ENCODE measurements at places on chromosomes 2 and 18.

DNA sequence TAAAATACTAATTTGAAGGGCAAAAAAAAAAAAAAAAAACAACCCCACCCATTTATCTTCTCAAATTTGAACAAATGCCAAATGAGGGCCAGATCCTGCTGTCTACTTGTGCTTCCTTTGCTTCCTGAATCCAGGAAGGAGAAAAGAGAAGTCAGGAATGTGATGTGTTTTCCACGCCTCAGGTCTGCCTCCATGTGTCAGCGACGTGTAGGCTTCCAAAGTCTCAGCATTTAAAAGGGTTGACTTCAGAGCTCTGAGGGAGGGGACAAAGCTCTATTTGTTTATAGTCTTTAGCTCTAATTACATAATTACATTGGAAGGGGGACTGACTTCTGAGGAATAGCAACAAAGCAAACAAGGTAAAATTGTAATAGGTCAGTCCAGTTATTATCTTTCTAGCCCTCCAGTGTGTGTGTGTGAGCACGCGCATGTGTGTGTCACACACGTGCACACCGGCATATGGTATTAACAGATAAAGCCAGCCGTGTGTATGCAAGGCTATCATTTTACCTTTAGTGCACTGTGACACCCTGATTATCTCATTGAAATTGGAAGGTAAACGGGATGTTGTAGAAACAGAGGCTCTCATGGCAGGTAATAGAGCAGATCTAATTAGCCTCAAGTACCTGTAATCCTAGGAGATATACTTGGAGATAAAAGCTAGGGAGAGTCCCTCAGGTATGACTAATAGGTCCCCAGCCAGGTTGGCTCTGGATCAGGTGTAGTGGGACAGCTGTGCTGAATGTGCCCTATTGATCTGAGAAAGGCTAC, 911.4 kb upstream of the ZEB2 start:
- no peak for DNase-seq

- no peak for DNase-seq
Measured at GRCh38 chr2:59806486-59806885, 747.0 kb downstream of the BCL11A start.

- no peak for DNase-seq
Measured at GRCh38 chr2:98461498-98462049, 16.9 kb downstream of the INPP4A start.

DNA sequence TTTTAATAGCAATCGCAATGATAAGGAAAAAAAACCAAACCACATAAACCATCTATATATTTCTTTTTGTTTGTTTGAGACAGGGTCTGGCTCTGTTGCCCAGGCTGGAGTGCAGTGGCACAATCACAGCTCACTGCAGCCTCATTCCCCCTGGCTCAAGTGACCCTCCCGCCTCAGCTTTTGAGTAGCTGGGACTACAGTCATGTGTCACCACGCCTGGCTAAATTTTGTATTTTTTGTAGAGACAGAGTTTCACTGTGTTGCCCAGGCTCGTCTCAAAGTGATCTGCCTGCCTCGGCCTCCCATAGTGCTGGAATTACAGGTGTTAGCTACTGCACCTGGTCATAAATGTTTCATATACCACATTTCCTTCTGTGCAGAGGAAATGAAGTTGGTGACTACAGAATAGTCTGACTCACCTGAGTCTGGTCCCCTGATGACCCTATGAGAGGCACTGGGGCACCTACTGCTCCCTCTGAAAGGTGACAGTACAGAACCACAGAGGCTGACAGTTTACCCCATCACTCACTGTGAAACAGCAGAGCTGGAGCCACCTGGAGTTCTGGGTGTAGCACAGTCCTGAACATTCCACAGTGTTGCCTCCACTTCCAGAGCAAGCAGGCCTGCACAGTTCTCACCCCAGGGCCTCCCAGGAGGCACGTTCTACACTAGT, 183.7 kb upstream of the PXDN start:
- DNase-seq = no peak

- DNase-seq = no peak
Measured at GRCh38 chr2:230914886-230915285, 10.2 kb downstream of the GPR55 start.

- no peak for DNase-seq
Measured at GRCh38 chr2:85796341-85797262, 42.8 kb downstream of the ATOH8 start.

GRCh38 chr18:55280503-55280902, 307.5 kb downstream of the TCF4 start:
- DNase-seq = no peak

GRCh38 chr2:113157897-113158753, 15.6 kb upstream of the PSD4 start:
- DNase-seq = no peak

DNA sequence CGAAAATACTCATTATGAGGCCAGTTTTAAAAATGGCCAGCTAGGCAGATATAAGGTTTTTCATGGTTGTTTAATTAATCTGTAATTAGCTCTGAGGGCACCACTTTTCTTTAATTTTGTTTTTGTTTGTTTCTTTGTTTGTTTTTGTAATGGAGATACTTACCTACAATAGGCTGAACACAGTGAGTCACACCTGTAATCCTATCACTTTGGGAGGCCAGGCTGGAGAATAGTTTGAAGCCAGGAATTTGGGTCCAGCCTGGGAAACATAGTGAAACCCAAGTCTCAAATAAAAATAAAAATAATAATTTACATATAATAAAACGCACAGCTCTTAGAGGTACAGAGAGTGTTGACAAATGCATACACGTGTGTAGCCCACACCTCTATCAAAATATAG, 56.8 kb upstream of the MSH2 start:
- no peak for DNase-seq

DNA sequence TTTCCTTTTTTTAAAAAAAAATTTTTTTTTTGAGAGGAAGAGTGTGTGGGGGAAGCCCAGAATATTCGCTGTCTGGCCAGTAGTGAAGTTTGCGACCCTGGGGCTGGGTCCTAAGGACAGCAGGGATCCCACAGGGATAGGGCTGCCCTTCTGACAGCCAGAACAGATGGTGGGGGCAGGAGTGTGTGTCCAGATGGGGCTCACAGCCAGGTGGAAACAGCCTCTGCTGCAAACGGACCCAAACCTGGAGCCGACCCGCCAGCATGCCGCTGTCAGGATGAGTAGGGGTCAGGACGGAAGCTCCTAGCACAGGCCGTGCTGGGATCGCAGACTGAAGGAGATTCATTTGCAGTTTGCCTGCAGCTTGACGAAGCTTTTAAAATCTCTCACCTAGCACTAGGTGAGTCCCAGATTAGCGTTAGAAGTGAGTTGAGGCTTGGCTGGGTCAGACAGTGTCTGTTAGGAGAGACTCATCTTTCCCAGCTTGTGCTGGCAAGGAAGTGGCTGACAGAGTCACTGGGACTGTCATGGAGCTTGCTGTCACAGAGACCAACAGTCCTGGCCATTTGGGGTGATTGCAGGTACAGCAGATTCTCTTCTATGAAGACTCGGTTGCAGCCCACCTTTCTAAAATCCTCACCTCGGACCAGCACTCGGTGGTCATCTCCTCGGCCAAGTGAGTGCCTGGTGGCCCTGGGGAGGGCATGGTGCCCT, 93.4 kb downstream of the DGKD start:
- DNase-seq = no peak

GRCh38 chr2:134074619-134075018, 179.3 kb upstream of the MGAT5 start:
- DNase-seq = no peak

GRCh38 chr2:148108385-148108784, 87.5 kb downstream of the MBD5 start:
- DNase-seq = no peak

DNA sequence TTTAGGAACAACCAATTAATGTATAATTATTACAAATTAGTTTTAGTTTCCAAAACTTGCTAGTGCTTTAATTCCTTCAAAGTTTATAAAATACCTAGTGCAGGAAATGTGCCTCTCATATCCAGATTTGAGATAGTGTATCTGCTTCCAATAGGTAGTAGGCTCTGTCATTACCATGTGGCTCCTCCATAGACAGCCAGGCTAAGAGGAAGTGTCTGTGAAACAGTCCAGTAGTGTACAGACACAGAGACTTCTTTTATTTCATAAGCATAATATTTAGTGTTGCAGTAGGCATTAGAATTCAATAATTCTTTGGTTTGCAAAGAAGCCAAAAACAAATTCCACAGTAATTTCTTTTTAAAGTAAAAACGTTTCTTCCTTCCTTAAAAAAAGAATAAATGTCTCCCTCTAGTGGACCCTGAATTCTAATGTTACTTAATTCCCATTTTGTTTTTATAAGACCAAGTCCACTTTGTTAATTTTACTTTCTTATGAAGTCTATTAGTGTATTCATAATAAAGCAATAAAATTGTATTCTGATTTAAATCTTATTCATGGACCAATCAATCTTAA, 101.2 kb downstream of the NEB start:
- no peak for DNase-seq

Measured in stimulated activated CD8-positive, alpha-beta memory T cell treated with anti-CD3 and anti-CD28 coated beads, Interleukin-15, amount 100 ng/mL, for 4 hours (primary cell).